ENCODE measurements at places on chromosomes 5 and 9. TPM values are rescaled to one million over a fixed set of nuclear protein-coding genes. Genes with fewer than 3 reads are reported as not detected.

Gene TMEM232
- 1.0 TPM for polyA plus RNA-seq

Gene DRD1
- not detected for polyA plus RNA-seq

Gene ARHGEF28
- polyA plus RNA-seq: 0.51 TPM

Gene F2RL2
- 0.42 TPM for polyA plus RNA-seq

Gene DDX4
- not detected for polyA plus RNA-seq

Gene RHOBTB3
- polyA plus RNA-seq: 24.3 TPM

Gene TXNDC8
- polyA plus RNA-seq: not detected

Gene CSF2
- not detected for polyA plus RNA-seq

Gene FOXD4L3
- not detected for polyA plus RNA-seq

Gene PCDHGB1
- 5.9 TPM for polyA plus RNA-seq

Gene IL33
- 12.4 TPM for polyA plus RNA-seq

Gene ITK
- 0.42 TPM for polyA plus RNA-seq

Gene CARD9
- polyA plus RNA-seq: 1.00 TPM

DNA sequence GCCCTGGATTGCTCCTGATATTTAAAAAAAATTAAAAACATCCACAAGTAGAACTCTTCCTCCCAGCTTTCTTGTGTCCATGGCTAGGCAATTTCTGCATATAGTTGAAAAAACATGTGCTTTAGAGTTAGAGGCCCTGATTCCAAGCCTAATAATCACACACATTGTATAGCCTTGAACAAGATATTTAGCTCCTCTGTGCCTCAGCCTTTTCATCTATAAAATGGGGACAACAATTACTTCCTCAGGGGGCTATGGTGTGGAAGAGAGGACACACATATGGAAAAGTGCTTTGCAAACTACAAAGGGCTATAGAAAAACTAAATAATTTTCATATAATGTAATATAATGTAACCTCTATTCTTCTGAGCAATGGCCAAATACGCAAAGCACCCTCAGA, 23.0 kb upstream of the CDK5RAP2 start:
- DNase-seq: no peak

DNA sequence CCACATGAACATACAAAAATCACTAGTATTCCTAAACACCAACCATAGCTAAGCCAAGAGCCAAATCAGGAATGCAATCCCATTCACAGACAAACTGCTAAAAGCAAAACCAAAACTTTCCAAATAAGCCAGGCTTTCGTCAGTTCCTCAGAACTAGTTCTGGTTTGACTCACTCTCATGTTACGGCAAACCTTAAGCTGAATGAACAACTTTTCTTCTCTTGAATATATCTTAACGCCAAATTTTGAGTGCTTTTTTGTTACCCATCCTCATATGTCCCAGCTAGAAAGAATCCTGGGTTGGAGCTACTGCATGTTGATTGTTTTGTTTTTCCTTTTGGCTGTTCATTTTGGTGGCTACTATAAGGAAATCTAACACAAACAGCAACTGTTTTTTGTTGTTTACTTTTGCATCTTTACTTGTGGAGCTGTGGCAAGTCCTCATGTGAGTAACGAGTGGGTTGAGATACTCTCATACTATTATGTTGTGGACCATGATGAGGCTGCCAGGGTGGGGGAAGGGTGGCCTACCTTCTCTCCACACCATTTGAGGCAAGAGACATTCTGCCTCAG, at the start of gene PDCD1LG2:
TSS of gene PDCD1LG2 (plus strand) at position 172 of the 572 bp plus-strand sequence. CDS start 12,016 bp downstream, outside the sequence.
- DNase-seq: no peak

GRCh38 chr5:154630410-154630809, 124.8 kb upstream of the LARP1 start:
- DNase-seq: no peak

GRCh38 chr5:139633295-139634027, 14.7 kb upstream of the CXXC5 start:
- DNase-seq: peak; percentile 70

GRCh38 chr9:77028478-77028877, 9.0 kb downstream of the FOXB2 start:
- DNase-seq: no peak

- no peak for DNase-seq
Measured at GRCh38 chr5:64384765-64385164, 121.0 kb upstream of the RGS7BP start.

DNA sequence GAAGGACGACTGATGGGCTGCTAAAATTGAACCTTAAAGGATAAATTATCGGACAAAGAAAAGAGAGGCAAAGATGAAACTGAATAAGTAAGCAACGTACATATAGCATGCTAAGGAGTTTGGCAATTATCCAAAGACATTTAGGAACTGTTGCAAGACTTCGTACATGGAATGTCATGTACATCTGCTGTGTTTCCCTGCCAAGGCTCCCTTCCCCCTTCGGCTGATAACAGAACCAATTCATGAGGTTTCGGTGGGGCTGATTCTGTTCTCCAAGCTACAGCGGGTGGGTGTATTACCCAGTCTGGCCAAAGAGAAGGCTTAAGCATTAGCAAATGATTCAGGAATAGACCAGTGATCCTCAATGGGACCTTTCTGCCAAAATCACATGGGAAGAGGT, 190.9 kb upstream of the FREM1 start:
- DNase-seq: no peak

GRCh38 chr5:135343413-135343812, 55.6 kb downstream of the MACROH2A1 start:
- DNase-seq: no peak

GRCh38 chr9:38384990-38385848, 7.3 kb upstream of the ALDH1B1 start:
- no peak for DNase-seq

- no peak for DNase-seq
Measured at GRCh38 chr9:112145886-112146285, 29.2 kb downstream of the SUSD1 start.

- no peak for DNase-seq
Measured at GRCh38 chr5:132076983-132077382, 3.4 kb downstream of the CSF2 start.

DNA sequence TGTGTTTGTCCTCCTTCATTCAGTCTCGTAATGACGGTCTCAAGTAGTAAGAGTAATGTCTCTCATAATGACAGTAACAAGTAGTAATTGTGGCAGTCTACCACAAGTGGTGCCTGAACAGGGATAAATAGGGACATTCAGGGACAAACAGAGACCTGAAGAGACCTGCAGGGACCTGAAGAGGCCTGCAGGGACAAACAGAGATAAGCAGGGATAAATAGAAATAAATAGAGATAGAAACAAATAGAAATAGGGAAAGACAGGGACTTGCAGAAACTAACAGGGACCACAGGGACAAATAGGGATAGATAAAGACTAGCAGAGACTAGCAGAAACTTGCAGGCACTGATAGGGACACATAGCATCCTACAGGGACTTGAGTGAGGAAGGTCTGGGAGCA, 7.9 kb downstream of the UGT3A2 start:
- no peak for DNase-seq

DNA sequence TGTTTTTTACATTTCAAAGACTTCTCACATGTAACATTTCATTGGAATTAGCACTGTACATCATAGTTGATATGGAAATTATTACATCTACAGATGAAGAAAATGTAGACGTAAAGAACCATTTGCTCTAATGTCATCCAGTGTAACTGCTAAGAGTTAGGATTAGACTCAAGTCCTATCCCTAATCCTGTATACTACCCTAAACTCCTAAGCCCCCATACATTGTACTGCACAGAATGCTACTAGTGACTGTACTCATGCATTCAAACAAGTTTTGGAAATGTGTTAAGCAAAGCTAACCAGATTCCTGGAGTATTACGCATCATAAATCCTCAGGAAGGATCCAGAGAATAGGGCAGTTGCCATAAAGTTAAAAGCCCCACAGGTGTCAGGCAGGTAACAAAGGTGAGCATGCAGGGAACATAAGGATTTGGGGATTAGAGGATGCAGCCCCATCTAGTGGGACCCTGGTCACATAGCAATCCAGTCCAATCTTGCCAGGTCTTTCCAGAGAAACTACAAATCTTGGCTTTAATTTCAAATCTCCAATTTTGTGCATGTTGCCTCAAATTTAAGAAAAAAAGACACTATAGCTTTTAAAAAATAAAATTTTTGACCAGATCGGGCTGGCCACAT, 32.0 kb downstream of the HAVCR1 start:
- DNase-seq: no peak

GRCh38 chr9:126528111-126528510, 85.6 kb upstream of the LMX1B start:
- no peak for DNase-seq

- no peak for DNase-seq
Measured at GRCh38 chr9:121288673-121289025, 20.7 kb downstream of the GSN start.

DNA sequence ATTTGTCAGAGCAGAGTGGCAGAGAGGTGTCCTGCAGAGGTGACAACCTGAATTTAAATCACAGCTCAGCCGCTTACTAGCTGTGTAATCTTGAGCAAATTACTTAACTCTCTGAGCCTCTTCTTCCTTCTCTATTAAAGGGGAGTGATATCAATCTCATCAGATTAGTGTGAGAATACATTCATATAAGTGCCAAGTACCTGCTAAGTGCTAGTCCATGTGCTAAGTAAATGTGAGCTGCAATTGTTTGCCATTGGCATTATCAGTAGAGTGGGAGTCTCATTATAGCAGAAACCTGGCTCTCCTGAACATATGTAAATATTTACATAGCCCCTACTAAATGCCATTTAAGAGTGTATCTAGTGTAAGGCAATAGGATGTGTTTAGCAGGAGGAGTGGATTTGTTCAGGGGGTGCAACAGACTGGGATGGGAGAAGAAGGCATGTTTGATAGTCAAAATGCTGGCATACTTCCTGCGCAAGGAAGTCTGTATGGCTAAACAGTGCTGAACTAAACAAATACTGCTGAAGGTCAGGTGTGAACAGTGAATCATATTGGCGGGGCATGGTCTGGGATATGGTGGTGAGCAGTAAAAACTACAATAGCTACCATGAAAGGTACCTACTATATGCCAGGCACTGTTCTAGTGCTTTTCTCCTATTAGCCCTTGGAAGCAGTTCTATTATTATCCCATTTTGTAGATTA, 74.5 kb downstream of the F2RL2 start:
- no peak for DNase-seq

GRCh38 chr5:143882520-143882919, 70.6 kb downstream of the HMHB1 start:
- DNase-seq: no peak

DNA sequence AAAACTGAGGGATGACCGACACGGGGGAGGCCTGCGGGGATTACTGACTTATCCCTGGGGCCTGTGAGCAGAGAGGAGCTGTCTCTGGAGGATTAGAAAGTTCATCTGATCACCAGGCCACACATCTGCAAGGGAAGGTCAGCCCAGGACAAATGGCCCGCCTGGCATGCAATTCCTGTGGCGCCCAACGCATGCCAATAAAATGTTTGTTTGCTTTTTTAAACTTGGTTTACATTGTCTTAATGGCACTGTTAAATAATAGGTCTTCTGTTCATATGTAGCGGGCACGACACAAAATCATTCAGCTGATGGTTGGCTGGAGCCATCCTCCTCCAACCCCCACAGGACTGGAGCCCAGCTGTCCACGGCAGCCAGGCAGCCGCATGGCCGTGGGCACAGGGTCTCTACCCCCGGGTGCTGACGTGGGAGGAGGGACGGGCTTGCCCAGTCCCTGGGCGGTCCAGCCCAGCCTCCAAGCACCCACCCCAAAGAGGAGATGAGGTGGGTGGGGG, 41.0 kb upstream of the SLC12A7 start:
- DNase-seq: no peak

- DNase-seq: no peak
Measured at GRCh38 chr5:127909066-127909465, 174.5 kb upstream of the SLC12A2 start.

- no peak for DNase-seq
Measured at GRCh38 chr5:135437422-135437795, 9.7 kb downstream of the DCANP1 start.

DNA sequence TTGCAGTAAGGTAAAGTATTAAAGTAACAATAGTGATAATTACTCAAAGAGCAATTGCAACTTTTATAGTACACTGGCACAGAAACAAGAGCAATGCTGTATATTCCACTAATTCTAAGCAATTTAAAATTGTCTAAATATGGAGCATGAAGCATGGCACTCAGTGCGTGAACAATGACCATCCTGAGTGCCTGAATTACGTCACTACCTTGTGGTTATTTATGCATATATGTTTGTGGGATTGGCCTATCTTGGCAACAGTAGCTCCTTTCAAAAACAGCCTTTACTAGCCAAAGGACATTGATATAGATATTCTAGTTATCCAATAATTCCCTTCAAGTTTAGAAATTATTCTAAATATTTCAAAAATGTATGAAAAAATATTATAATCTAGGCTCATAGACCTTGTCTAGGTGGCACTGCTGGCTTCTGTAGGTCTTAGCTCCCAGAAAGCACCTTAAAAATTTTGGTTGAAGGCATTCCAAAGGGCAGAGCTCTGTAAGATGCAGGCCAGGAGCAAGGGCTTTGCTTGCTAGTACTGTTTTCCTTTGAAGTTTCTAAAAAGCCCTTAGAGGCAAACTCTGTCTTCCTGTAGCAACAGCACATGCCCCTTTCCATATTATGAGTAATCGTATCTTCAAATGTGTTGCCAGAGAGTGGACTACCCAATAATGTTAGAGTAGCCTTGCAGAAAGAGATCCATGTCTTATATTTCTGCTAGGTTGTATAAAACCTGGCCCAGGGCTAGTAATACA, 719.3 kb downstream of the NR2F1-AS1 start:
- no peak for DNase-seq

DNA sequence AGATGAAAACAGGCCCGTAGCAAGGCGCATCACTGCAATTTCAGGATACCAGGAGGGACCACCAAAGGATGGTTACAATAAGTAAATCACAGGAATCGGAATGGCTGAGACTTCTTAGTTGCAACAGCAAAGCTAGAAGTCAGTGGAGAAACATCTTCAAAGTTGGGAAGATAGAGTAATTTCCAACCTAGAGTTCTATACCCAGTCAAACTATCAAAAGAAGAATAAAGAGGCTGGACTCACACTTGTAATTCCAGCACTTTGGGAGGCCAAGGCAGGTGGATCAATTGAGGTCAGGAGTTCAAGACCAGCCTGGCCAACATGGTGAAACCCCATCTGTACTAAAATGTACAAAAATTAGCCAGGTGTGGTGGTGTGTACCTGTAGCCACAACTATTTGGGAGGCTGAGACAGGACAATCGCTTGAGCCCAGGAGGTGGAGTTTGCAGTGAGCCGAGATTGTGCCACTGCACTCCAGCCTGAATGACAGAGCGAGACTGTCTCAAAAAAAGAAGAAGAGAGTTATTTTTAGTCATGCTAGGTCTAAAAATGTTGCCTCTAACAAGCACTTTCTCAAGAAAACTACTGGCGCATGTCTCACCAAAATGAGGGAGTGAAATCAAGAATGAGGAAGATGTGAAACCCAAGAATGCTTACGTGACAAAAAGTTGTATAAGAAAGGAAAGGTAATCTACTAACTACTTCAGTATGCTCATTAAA, 267.7 kb downstream of the DENND1A start:
- DNase-seq: no peak

- DNase-seq: no peak
Measured at GRCh38 chr5:132927355-132928061, 35.9 kb downstream of the AFF4 start.

GRCh38 chr5:466661-467310, 23.8 kb downstream of the EXOC3 start:
- peak; percentile 21 for DNase-seq

Data from heart left ventricle (tissue), 16 donors.